ENCODE measurements at places on chromosomes 11 and 22.

DNA sequence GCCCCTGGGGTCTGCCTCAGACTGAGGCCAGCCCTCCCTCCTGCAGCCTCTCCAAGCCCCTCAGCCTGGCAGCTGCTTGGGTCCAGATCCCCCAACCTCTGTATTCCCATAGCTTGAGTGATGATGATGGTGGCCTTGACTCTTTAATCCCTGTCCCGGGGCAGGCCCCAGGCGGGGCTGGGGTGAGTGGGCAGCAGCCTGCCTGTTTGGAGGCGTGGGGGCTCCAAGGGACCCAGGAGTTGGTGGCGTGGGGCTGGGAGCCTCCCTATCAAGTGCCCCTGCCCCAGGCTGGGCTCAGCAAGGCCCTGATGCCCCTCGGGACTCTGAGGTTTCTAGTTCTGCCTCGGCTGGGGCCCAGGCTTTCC, 22.5 kb downstream of the PPIL2 start:
- no peak for DNase-seq

DNA sequence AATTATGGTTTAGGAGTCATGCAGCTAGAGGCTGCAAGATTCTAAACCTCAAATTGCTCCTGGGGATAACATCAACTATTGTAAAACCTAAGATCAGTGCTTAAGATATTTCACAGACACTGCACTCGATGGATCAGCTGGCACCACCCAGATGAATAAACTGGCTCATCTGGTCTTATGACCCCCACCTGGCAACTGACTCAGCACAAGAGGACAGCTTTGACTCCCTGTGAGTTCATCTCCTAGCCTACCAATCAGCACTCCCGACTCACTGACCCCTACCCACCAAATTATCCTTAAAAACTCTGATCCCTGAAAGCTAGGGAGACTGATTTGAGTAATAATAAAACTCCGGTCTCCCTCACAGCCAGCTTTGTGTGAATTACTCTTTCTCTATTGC, 782 bp upstream of the TTC12 start:
- DNase-seq = no peak

GRCh38 chr22:50238755-50239154, 6.1 kb downstream of the TUBGCP6 start:
- no peak for DNase-seq

DNA sequence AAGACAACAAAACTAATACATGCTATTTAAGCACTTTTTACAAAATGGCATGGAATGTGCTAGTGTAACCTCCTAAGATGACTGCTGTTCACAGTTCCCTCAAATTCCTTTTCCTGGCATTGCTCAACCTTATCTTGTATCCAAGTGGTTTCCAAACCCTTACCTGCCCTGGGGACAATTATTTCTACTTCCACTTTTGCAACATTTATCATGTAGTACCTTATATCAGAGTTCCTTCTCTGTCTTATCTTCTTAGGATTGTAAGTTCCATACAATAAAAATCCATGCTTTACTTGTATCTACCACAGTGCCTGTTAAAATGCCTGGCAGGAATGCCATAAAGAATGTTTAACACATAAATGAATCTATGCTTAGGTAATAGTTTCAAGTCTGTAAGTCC, 109.2 kb upstream of the MTMR2 start:
- DNase-seq = no peak

DNA sequence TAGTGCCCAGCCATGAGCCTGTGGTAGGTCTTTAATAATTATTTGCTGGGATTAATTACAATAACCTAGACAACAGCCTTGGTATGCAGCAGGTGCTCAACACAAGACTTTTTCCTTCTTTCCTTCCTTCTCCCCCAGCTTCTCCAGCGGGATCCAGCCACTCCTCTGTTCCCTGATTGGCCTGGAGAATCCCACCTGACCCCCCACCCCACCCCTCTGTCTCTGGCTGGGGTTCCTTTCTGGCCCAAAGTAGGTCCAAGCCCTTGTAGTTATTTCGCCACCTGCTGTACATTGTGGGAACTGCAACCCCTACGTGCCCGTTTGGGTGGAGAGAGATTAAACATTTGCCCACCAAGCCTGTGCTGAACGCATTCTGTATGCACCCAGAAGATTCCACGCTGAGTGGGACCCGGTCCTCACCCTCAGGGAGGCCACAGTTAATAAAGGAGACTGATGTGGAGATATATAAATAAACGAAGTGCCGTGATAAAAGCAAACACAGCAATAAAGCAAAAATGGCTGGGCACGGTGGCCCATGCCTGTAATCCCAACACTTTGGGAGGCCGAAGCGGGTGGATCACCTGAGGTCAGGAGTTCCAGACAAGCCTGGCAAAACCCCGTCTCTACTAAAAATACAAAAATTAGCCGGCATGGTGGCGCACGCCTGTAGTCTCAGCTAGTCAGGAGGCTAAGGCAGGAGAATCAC, 32.1 kb upstream of the DGKZ start:
- DNase-seq = no peak

GRCh38 chr11:116162086-116162885, 610.5 kb downstream of the BUD13 start:
- DNase-seq = no peak

GRCh38 chr11:61121917-61122316, 19.6 kb downstream of the CD5 start:
- no peak for DNase-seq

GRCh38 chr22:44591146-44591790, 93.2 kb upstream of the RTL6 start:
- no peak for DNase-seq

DNA sequence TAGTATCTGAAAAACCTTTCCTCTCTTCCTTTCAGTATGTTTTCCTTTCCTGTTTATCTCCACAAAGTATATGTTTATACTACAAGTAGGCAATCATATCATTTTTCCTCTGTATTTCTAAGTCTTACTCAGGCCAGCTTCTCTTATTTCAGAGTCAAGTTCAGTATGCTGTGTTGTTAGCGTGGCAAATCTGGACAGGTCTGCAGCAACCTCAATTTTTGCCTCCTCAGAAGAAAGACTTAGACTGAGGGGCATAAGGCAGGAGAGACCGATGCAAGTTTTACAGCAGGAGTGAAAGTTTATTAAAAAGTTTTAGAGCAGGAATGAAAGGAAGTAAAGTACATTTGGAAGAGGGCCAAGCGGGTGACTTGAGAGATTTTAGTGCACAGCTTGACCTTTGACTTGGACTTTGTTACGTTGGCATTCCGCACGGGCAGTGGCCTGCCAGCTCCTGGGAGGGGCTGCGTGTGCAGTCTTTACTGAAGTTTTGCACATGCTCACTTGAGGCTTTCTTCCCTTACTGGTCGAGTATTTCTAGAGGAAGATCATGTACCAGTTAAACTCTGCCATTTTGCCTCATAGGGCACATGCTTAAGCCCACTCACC, 343.2 kb downstream of the NTM start:
- DNase-seq = no peak

GRCh38 chr11:65424205-65425104, 1.9 kb downstream of the NEAT1 start:
- peak; percentile 47 for DNase-seq

GRCh38 chr11:93073026-93073425, 103.6 kb downstream of the MTNR1B start:
- no peak for DNase-seq

- DNase-seq = no peak
Measured at GRCh38 chr11:93501856-93502255, 41.3 kb downstream of the SMCO4 start.
